Pulmonary artery endothelial cell (primary cell): ENCODE measurements at places on chromosomes 6 and 20. TPM values are rescaled to one million over a fixed set of nuclear protein-coding genes. Genes with fewer than 3 reads are reported as not detected.

DNA sequence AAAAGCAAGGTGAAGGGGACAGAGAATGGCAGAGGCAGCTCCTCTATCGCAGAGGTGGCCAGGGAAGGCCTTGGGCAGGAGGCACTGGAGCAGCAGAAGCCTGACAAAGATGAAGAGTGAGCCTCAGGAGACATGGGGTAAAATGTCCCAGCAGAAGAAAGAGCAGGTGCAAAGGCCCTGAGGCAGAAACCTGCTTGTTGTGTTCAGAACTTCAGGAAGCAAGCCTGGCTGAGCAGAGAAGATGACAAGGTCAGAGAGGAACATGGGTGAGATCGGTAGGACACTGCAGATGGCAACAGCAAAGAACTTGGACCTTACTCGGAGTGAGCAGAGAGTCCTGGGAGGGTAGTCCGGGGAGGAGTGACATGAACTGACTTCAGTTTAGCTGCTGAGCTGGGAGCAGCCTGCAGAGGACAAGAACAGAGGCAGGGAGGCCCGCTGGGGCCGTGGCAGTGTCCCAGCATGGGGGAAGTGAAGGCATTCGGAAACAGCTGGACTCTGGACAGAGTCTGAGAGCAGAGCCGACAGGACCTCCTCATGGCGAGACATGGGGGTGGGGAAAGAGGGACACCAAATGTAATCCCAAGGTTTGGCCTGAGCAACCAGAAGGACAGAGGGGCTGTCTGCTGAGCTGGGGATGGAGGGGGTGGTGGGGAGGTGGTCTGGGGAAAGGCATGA, 106.3 kb downstream of the PREX1 start:
- DNase-seq, result no peak

GRCh38 chr6:145765449-145765848, 30.1 kb upstream of the EPM2A start:
- no peak for DNase-seq

CAPN11 gene
- 0.67 and 2.7 TPM in 2 replicates for total RNA-seq

BPIFB2 gene
- total RNA-seq, result not detected in 2 replicates

- no peak for DNase-seq
Observed at GRCh38 chr6:168122521-168122920, 43.5 kb upstream of the FRMD1 start.

DNA sequence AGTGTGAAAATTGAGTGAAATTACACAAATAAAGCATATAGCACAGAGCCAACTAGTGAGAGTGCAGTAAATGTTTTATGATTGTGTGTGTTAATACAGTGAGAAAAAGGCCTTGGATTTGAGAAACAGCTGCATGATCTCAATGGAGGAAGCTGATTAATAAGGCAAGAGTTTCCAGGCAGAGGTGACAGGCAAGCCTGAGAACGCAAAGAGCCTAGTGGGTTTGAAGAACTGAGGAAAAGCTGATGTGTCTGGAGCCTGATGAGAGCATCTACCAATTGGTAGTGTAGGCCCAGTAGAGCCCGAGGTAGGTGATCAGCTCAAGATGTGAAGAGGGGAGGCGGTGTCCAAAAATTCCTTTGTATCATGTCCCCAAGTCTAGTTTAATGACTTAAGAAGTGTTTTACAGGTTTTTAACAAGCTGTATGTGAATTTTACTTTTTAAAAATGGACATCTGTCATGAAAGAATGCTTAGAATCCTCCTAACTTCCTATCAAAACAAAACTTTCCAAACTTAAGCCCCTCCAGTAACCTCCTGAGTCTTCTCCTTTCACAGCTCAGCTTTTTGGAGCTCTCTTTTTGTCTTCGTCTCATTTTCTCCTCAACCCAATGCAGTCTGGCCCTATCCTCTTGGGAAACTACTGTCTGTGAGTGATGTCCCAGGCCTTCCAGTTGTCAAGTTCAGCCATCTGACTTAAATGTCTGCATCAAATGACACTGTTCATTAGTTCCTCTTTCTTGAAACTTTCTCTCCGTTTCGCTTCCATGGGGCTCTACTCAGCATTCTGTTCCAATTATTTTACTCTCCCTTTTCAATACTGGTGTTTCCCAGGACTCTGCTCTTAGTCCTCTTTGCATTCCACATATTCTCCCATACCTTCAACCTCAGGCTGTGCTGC, 1.2 kb downstream of the CDC40 start:
- DNase-seq, result no peak

HCRTR2 gene
- total RNA-seq, result not detected in 2 replicates

- no peak for DNase-seq
Observed at GRCh38 chr6:109237077-109237985, 142.0 kb downstream of the CEP57L1 start.

TRERF1 gene
- 0.40 and 0.85 TPM in 2 replicates for total RNA-seq

GRCh38 chr6:24329022-24329421, 28.8 kb downstream of the DCDC2 start:
- no peak for DNase-seq

CPXM1 gene
- total RNA-seq, result 0.26 and 0.74 TPM in 2 replicates

DNA sequence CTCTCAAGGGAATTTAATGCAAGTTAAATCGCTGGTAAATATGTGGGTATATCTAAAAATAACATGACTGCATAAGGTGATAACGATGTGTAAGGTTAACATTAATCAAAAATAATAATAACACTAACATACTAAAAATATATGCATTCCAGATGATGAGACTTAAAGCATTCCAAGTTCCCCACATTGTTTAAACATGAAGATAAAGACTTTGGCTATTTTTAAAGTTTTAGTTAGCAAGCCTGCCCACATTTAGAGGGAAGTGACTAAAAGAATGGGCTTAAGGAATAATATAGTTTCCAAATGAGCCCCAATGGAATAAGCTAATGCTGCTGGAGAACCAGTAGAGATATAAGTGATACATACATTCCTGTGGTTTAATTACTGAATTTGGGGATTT, 941.3 kb downstream of the TBC1D32 start:
- DNase-seq, result no peak

- DNase-seq, result no peak
Observed at GRCh38 chr6:101393251-101393828, at the start of gene GRIK2. Gene GRIK2, plus strand, starts transcription at chr6:101393708.

BTNL2 gene
- not detected in 2 replicates for total RNA-seq

C4B gene
- 0.66 and 1.0 TPM in 2 replicates for total RNA-seq

DNA sequence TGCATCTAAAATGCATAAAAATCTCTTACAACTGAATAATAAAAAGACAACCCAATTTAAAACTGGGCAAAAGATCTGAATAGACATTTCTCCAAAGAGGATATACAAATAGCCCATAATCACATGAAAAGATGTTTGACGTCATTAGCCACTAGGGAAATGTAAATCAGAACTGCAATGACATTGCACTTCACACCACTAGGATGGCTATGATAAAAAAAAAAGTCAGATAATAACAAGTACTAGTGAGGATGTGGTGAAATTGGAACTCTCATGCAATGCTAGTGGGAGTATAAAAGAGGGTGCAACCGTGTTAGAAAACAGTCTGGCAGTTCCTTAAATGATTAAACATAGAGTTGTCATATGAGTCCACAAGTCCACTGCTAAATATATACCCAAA, 24.3 kb upstream of the TBX18 start:
- DNase-seq, result no peak

- DNase-seq, result no peak
Observed at GRCh38 chr20:52167232-52167840, 24.2 kb downstream of the ZFP64 start.

- DNase-seq, result no peak
Observed at GRCh38 chr6:127880429-127880828, 20.4 kb downstream of the THEMIS start.

EEF1A2 gene
- 0.32 and 0.99 TPM in 2 replicates for total RNA-seq

GRCh38 chr20:56229812-56230211, 18.7 kb upstream of the MC3R start:
- no peak for DNase-seq

DNA sequence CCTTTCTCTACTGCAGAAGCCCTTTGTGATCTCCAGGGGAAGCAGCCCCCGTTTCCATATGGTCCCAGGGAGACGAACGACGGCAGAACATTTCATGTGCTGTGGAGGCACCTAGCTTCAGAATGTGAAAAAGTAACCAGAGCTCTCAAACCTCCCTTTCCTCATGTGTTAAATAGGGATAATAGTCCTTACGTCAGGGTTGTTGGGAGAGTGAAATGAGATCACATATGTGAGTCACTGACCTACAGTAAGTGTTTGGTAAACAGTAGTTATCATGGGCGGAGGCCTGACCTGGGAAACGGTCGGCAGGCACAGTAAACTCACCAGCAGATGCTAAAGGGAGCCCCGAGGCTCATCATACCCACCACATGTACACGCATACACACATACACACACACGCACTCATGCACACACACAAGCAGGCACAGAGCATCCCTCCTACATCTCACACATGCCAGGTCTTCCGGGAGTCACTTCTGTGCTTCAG, 89.7 kb downstream of the LY86 start:
- no peak for DNase-seq

DNA sequence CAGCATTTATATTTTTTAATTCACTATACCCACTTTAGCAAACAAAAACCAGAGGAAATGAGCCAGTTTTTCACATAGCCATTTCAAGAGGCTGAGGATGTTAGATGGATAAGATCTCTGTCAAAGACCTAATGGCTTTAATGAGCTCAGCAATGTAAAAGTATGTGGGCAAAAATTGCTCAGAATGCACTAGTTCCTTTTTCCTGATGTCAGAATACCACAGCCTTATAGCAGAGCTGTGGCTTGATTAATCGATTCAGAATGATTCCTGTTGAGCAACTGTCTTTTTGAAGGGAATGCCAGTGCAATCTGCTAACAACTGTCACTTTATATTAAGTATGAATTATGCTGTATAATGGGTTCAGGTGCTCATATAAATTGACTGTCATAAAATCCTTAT, 100.6 kb upstream of the HIVEP1 start:
- DNase-seq, result no peak

GRCh38 chr6:27213544-27214125, 33.9 kb upstream of the PRSS16 start:
- no peak for DNase-seq

- no peak for DNase-seq
Observed at GRCh38 chr6:90456001-90456400, 130.9 kb downstream of the MAP3K7 start.

VARS2 gene
- 15.9 and 24.8 TPM in 2 replicates for total RNA-seq

DNA sequence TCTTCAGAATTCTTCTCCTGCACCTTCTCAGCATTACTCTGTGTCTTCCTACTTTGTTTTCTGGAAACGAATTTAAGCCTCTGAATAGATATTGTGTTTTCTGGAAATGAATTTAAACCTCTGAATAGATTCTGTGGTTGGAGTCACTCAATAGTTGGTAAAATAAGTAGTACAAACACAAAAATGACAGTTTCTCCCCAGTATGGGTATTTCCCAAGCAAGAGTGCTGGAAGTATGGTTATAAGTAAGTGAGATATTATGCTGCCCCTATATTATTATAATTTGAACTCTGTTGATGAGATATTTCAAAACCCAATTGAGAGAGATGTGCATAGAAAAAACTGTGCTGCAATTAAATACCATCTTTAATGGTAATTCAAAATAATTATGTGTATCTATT, 94.9 kb downstream of the TINAG start:
- DNase-seq, result no peak

DNA sequence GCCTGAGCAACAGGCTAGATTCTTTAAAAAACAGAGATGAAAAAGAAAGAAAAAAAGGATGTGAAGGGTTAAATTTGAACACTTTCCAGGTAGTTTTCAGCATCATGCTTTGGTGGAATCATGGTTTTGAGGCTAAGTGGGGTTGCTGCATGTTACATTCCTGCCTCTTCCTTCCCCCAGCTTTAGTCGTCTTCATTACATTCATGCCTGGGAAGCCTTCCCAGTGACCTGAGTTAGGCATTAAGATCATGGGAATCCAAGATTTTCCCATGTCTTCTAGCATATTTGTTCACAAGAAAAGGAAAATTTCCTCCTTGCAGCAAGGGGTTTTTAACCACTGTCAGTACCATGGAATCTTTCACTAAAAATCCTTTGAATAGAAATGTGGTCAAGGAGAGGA, 12.0 kb downstream of the TPX2 start:
- no peak for DNase-seq

LPA gene
- total RNA-seq, result not detected in 2 replicates

DNA sequence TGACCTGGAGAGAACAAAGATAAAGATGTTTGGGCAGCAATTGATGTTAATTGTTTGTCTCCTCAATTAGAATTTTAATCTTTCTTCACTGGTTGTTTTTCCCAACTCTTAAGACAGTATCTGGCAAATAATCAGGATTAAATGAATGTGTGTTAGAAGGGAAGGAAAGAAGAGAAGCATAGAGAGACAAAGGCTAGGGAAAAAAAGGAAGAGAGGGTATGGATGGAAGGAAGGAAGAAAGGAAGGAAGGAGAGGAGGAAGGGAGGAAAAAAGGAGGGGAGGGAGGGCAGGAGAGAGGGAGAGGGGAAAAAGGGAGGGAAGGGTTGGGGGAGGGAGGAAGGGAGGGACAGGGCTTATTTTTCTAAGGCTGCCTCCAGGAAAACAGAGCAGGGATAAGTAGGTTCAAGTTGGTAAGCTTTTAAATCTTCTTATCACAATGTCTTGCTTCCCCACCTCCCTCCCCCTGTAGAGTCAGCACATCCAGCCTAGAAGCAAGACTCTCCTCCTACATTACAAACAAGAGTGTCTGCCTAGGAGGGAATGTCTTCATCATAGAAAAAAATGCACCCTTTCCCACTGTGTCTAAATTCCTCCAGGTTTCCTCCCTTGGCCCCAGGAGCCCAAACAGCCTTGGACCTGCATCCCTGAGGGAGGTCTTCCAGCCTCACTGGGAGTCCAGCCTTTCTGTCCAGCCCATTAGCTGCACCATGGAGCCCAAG, 447.8 kb upstream of the JARID2 start:
- DNase-seq, result no peak

- DNase-seq, result no peak
Observed at GRCh38 chr6:164554226-164554625, 755.2 kb downstream of the C6orf118 start.

PPP1R14C gene
- 0.04 TPM in 1 of 2 replicates, not detected in the other for total RNA-seq

MYL9 gene
- total RNA-seq, result 1.3 and 2.0 TPM in 2 replicates

GRCh38 chr20:53517146-53517545, 76.5 kb downstream of the ZNF217 start:
- DNase-seq, result no peak

DNA sequence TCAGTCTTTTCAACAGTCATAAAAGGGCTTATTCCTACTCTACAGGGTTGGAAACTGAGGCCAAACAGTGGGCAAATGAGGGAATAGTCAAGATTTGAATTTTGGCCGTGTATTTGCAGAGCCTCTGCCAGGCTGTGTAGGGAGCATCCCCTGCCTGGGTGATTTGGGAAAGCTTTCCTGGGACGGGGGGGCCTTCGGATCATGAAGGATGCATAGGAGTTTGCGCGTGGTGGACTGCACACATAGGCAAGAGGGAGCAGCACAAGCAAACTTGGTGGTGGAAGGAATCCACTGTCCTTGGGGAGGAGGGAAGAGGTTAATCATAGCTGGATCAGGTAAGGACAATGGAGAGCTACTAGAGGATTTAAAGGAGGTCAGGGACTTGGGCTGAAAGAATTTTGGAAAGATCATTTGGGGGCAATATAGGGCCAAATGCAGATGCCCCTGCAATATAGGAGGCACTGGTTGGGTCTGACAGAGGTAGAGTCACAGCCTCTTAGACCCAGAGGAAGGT, 2.5 kb downstream of the PTPRA start:
- no peak for DNase-seq

- no peak for DNase-seq
Observed at GRCh38 chr6:26270903-26271667, 93.9 kb upstream of the BTN3A2 start.
